Caudate nucleus (tissue), 63 donors: ENCODE measurements at places on chromosomes 4 and X.

- DNase-seq: no peak
These were observed 19.1 kb upstream of the XK start for GRCh38 chrX:37666516-37666915.

GRCh38 chr4:95798003-95798402 is 41.9 kb upstream of the PDHA2 start:
- no peak for DNase-seq

DNA sequence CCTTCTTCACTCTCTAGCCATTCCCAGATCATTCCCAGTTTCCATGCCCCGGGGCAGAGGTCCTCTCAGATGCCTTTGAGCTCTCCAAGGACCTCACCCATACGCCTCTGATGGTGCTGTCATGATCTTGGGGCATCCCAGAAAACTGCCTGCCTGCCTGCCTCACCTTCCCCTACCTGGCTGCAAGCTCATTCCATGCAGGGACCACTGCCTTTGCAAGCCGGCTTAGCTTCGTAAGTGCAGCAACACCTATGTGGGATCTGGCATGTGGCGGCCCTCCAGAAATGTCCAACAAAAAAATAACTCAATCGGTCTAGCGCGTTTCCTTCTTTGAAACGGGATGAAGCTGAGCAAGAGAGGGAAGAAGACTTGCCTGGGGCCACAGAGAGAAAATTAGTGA is 53.0 kb downstream of the C4orf50 start:
- no peak for DNase-seq

DNA sequence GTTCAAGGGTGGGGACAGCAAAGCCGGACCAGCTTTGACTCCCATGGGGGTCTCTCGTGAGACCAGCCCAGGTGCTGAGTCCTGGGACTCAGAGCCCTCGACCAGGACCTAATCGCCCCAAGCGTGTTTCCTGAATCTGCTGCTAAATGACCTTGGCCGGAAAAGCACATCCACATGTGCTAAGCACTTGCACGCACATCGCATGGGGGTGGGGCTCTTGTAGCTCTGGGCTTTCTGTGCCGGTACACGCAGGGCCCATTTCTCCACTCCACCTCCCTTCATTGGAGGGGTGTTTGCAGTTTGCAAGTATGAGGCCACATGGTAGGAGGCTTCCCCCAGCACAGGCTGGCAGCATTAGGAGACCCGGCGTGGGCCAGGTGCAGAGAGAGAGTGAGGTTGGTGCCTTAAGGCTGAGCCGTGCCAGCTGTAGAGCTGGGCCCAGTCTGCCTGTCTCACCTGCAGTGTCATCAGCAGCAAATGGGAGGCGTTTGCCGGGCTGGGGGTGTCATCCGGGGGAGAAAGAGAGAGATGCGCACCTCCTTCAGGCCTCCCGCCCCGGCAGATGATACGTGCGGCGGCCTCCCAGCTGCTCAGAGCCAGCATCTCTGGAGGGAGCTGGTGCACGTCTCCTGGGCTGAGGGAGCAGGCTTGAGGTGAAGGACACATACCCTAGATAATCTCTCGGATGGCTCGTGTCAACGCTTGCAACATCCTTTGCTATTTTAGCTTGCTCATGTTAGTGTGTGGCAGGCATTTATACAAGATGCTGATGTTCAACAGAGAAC is 45.2 kb upstream of the CLCN4 start:
- no peak for DNase-seq

DNA sequence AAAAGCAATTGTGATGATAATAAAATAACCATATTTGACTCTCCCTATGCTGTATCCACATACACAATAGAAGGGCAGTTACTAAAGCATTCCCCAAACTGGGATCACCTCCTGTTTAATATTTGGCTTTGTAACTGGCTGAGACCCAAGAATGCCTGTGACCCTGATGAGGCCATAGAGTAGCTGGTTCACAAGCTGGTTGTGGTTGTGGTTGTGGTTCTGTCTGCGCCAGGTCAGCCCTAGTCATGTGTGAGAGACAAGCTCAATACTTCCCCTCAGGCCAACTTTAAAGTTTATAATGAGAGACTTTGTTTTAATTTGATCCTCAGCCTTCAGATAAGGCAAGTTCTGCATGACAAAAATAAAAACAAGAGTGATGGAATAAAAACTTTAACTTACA is 209.9 kb downstream of the PARM1 start:
- no peak for DNase-seq

GRCh38 chr4:10898072-10898471 is 213.5 kb upstream of the CLNK start:
- DNase-seq: no peak

DNA sequence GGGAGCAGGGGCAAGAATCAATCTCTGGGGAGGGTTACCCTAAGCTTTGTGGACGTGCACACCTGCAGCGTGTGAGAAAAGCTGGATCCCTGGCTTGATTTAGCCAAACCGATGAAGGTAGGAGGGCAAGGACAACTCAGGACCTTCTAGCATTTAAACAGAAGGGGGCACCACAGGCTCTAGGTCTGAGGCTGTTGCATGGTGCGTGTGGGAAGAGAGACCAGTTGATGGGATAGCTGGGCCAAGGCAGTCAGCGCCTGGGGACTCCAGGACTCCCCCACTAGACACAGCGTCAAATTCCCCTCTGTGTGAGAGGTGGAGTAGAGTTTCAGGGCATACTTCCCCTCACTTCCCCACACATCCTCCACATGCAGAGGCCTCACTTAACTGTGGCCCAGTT is 4.3 kb downstream of the GABRQ start:
- no peak for DNase-seq

DNA sequence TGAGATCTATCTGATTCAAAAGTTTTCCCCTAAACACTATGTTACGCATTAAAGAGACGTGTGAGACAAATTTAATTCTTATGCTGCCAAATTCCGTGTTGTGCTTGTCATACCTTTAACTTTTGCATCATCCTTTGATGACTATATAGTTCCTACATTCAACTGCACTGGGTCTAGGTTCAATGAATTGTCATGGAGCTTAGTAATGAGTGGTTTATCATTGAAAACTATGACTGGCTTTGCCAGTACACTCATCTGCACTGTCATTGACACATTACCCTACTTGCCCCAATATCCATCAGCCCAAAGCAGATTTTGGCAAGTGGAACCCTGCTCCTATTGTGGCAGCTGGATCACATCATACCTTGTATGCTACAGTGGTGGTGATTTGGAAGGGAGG is 882.9 kb upstream of the SLIT2 start:
- no peak for DNase-seq

DNA sequence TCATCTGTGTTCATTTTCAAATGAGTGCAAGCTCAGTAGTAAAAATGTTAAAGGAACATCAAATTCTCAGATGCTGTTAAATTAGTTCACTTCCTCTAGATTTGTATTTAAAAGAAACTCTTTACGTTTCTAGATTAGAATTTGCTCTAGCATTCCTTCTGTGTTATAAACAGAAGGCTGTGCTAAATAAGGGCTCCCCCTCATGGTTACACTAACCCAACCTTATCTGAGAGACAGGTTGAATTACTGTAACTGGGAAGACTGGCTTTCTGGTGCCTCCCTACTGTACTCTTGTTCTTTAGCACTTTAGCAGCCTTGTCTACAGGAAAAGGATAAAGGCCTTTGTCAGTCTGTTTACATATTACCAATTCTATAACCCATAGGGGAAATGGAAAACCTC is 56.8 kb downstream of the RXFP1 start:
- DNase-seq: no peak

DNA sequence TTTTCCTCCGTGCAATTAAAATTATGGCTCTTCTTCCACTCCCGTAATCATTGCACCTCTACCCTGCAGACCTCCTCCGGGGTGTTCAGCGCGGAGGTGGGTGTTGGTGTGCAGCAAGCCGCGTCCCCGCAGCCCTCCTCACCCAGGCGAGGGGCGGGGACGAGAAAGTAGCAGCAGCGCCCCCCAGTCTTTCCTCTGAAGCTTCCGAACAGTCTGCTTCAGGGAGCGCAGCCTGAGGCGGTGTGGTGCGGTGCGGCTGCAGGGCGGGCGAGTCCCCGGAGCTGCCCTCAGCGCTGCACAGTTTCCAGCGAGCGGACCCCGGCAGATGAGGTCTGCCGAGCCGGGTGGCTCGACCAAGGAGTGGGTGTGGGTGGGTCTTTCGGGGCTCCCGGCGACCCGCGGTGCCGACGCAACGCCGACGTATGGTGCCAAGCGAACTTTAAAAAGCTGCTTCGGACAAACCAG is at the start of gene FRAS1:
Gene FRAS1 (plus strand): TSS at position 189 of the 465 bp plus-strand sequence. CDS start 687 bp downstream, outside the sequence.
- peak; percentile 63 for DNase-seq
